H1 (cell line): ENCODE measurements at places on chromosomes 2 and 18. TPM values are rescaled to one million over a fixed set of nuclear protein-coding genes. Genes with fewer than 3 reads are reported as not detected.

Gene SUMO1
- 232 and 238 TPM in 2 replicates for total RNA-seq

Gene PDE1A
- total RNA-seq = 0.15 and 0.34 TPM in 2 replicates

Gene CD8B2
- total RNA-seq = not detected in 2 replicates

Gene SLC66A3
- 6.1 and 8.7 TPM in 2 replicates for total RNA-seq

Gene CDH7
- total RNA-seq = 1.3 and 1.5 TPM in 2 replicates

Gene VAMP5
- 4.7 and 5.2 TPM in 2 replicates for total RNA-seq

GRCh38 chr2:157805519-157805918 is 70.6 kb downstream of the ACVR1 start:
- no peak overlapping the region for H3K27ac ChIP-seq
- 0 out of 2 replicates have a peak, but pooled peaks cover 2% of the 10 kb centered on the region for H3K4me1 ChIP-seq

DNA sequence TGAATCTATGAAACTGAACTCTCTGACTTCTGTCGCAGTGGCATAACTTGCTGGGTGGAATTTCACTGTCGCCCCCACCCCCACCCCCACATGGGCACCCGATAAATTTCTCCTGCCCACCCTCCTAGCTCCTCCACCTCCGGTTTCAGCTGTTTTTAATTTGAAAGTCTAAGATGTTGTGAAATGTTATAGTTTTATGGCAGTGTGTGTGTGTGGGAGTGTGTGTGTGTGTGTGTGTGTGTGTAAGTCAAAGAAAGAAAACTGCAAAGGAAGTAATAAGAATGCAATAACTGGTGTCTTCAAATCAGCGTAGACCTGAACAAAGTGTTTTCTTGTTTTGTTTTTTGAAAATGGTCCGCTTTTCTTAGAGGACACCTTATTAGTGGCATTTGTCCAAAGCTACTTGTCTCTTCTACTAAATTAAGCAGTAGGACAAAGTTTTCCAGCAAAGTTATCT is 388 bp downstream of the DTNA start:
- H3K27ac ChIP-seq = no peak overlapping the region
- no peaks in the 10 kb centered on the region for H3K36me3 ChIP-seq
- DNase-seq = no peak
- no peaks in the 10 kb centered on the region; the same call in 1 of the 2 replicates for H3K4me1 ChIP-seq

DNA sequence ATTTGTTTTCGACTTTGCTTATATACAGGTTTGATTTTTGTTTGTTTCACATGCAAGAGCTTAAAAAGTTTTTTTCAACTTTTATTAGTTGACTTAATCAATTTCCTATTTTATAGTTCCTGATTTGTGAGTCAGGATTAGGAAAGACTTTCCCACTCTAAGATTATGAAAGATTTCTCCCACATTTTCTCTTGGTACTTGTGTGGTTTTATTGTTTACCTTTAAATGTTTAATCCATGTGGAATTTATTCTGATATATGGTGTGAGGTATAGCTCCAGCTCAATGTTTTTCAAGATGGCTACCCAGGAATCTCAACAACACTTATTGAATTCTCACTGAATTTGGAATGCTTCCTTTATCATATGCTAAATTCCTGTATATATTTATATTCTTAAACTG is 117.8 kb upstream of the LGALSL start:
- no peaks in the 10 kb centered on the region for H3K36me3 ChIP-seq
- no peak overlapping the region for H3K4me3 ChIP-seq
- DNase-seq = no peak
- H3K27me3 ChIP-seq = no peaks in the 10 kb centered on the region

DNA sequence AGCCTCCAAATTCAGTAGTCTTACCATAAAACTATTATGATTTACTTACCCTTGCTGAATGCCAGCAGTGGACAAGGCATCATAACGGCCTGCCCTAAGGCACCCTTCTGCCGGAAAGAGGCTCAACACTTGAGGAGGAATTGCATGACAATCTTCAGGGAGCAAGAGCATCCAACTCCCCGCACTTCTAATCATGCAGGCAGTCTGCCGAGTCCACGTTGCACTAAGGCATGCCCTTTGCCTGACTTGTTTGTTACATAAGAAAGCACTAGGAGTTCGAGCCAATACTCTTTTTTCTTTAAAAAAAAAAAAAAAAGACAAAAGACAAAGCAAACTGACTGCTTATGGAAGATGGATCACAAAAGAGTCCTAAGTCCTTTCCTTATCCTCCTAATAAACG is 17.9 kb upstream of the SPTBN1 start:
- H3K27me3 ChIP-seq = no peaks in the 10 kb centered on the region
- no peak for DNase-seq
- no peaks in the 10 kb centered on the region for H3K4me1 ChIP-seq
- H3K27ac ChIP-seq = no peak overlapping the region
- H3K4me3 ChIP-seq = no peak overlapping the region

- no peak for DNase-seq
- H3K27ac ChIP-seq = no peak overlapping the region
- no peaks in the 10 kb centered on the region for H3K4me1 ChIP-seq
- no peak overlapping the region for H3K4me3 ChIP-seq
- H3K27me3 ChIP-seq = no peaks in the 10 kb centered on the region
- H3K36me3 ChIP-seq = no peaks in the 10 kb centered on the region
Observed at GRCh38 chr2:166193407-166193806, 65.6 kb upstream of the SCN1A start.

DNA sequence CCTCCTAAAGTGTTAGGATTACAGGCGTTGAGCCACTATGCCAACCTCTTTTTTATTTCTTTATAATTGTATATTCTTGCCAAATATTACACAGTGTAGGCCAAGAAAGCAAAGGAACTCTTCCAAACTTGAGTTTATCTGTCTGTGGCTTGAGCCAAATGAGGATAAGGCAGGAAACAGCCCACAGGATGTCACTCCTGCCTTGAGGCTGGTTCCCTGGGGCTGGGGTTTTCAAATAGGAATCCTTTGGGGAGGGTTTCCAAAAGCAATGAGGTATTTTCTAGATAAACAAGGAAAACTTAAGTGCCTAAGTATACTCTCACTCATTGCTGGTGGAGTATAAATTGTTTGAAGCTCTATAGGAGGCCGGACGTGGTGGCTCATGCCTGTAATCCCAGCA is 56.4 kb downstream of the ADCY3 start:
- DNase-seq = no peak
- no peaks in the 10 kb centered on the region for H3K27me3 ChIP-seq
- H3K4me3 ChIP-seq = no peak overlapping the region
- no peaks in the 10 kb centered on the region for H3K36me3 ChIP-seq
- H3K4me1 ChIP-seq = no peaks in the 10 kb centered on the region

DNA sequence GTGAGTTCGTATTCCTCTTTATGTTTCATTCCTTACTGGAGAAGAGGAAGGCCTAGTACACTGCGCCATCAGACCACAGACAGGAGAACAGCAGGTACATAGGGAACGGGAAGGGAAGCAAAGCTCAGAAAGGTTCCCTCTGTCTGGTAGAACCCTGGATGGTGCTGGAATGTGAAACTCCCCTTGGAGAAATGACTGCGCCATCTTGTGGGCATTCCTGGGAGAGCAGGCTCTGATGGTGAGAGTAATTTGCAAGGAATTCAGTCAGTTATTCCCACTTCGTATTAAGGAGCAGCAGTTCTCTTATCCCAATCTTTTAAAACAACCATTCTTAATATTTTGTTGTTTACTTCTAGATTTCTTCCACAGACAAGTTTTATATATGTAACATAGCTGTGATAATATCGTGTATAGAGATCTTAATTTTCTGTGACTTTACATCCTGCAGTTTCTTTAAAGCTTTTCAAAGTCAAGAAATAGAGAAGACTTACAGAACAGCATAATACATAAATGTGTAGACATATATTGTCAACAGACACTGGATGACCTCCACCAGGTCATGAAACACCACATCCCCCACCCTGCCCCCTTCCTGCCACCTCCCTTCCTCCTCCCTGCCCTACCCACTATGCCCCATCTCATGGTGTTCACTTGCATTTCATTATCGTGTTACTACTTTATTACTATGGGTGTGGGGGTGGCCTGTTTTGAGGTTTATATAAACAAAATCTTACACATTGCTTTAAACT is 83.9 kb downstream of the ARHGEF4 start:
- H3K36me3 ChIP-seq = no peaks in the 10 kb centered on the region
- H3K4me1 ChIP-seq = no peaks in the 10 kb centered on the region
- H3K27me3 ChIP-seq = no peaks in the 10 kb centered on the region; the same call in 1 of the 2 replicates
- H3K27ac ChIP-seq = no peak overlapping the region
- DNase-seq = peak; percentile 74

DNA sequence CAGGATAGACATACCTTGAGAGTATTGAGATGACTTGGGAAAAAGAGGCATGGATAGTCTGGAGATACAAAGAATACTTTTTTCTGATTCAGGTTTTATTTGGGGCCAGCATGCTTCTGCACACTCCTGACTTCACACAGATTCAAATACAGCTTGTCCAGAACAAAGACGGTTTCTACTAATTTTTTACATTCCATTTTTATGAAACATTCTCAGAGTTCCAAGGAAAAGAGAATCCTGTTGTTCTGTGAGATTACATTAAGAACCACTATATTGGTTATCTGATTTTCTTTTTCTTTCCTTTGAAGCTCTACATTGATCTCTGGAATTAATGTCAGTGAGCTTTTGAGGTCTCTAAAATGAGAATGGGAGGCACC is 41.0 kb downstream of the PTPRM start:
- no peak for DNase-seq
- no peak overlapping the region for H3K27ac ChIP-seq
- H3K4me3 ChIP-seq = no peak overlapping the region
- no peaks in the 10 kb centered on the region for H3K27me3 ChIP-seq
- H3K4me1 ChIP-seq = peaks cover 3% of the 10 kb centered on the region

DNA sequence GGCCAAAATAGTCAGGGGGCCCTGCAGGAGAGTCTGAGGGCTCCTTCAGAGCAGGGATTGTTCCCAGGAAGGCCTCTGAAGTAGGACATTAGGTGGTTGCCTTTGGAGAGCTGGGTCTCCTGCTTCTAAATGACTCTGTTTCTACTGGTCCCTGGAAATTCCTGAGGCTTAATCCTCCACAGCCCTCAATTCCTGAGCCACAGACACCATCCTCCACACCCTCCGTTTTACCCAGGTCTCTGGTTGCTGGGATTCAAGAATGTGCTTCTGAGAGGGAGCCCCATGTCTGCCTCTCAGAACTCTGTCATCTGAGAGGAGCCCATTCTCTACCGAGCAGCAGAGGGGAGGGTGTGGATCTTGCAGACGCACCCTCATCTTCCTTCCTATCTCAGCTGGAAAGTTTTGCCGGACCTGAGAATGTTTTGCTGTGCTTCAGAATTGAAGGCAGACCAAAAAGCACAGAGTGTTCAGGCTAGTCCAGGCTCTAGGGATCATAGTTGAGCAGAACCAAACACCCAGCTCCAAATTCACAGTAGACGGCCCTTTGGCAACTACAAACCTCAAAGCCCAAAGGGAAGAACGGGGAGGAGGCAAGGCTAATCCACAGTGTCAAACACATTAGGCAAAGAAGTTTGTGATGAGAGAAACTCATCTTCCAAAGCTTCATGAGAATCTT is 8.1 kb downstream of the VIT start:
- H3K4me3 ChIP-seq = no peak overlapping the region
- no peaks in the 10 kb centered on the region for H3K27me3 ChIP-seq
- no peaks in the 10 kb centered on the region for H3K4me1 ChIP-seq
- no peaks in the 10 kb centered on the region for H3K36me3 ChIP-seq
- no peak for DNase-seq

DNA sequence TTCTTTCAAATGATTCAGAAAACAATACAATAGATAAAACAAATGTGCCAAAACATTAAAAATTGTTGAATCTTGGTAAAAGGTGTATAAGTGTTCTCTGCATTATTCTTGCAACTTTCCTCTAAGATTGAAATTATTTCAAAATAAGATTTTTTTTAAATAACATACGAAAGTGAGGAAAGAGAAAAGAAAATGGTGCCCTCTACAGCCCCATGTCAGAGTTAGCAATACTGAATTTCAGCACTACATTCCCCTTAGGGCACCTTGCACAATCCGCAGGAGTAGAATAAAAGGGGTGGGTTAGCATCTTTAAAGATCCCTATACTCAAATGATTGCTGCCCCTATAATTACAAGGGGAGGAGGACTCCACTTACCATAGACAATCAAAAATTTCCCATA is 433.7 kb downstream of the BCL11A start:
- no peaks in the 10 kb centered on the region for H3K4me1 ChIP-seq
- H3K27ac ChIP-seq = no peak overlapping the region
- no peaks in the 10 kb centered on the region for H3K27me3 ChIP-seq
- H3K4me3 ChIP-seq = no peak overlapping the region
- no peak for DNase-seq

GRCh38 chr2:6728156-6728555 is 137.6 kb downstream of the CMPK2 start:
- no peaks in the 10 kb centered on the region for H3K36me3 ChIP-seq
- H3K4me1 ChIP-seq = no peaks in the 10 kb centered on the region
- no peak overlapping the region for H3K4me3 ChIP-seq
- H3K27me3 ChIP-seq = no peaks in the 10 kb centered on the region
- no peak overlapping the region for H3K27ac ChIP-seq
